ENCODE measurements at places on chromosomes 13 and 19. TPM values are rescaled to one million over a fixed set of nuclear protein-coding genes. Genes with fewer than 3 reads are reported as not detected.

The ATCAY gene
- total RNA-seq, result not detected

The TGFB1 gene
- 15.2 TPM for total RNA-seq

The PNKP gene
- 22.7 TPM for total RNA-seq

The FREM2 gene
- 0.36 TPM for total RNA-seq

The KIR2DL4 gene
- total RNA-seq, result not detected

The ATP4B gene
- total RNA-seq, result not detected

The CRX gene
- not detected for total RNA-seq

The CYP4F8 gene
- total RNA-seq, result not detected

The UNC13A gene
- 0.12 TPM for total RNA-seq

DNA sequence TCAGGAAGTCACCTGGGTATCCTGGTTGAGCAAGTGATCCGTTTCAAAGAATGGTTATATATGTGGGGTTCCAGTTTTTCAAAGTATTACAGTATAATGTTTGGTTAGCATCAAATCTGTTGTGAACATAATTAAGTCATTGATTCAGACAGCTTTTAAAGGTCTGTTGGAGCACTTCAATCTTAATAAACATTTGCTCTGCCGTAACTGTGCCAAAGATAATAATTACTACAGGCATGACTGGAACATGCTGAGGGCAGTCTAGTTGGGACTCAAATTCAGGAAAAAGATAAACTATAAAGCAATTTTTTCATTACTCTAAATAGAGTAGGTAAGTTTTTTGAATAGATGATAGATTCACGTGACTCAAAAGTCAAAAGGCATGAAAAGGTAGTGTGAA is 23.3 kb downstream of the HNRNPM start:
- no peak for DNase-seq

DNA sequence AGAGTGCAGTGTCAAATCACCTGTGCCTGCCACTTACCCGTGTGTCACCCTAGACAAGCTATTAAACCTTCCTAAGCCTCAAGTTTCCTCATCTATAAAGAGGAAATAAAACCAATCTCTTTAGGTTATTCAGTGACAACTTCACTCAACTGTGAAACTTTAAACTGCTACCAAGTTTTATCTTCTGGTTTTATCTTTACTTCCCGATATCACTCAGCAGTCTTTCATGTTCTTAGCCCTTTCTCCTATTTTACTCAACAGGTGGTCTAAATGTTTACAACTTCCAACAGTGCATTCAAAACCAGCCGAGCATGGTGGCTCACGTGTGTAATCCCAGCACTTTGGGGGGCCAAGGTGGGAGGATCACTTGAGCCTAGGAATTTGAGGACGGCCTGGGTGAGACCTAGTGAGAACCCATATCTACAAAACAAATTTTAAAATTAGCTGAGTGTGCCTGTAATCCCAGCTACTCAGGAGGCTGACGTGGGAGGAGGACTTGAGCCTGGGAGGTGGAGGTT is 59.6 kb downstream of the GPALPP1 start:
- DNase-seq, result no peak

DNA sequence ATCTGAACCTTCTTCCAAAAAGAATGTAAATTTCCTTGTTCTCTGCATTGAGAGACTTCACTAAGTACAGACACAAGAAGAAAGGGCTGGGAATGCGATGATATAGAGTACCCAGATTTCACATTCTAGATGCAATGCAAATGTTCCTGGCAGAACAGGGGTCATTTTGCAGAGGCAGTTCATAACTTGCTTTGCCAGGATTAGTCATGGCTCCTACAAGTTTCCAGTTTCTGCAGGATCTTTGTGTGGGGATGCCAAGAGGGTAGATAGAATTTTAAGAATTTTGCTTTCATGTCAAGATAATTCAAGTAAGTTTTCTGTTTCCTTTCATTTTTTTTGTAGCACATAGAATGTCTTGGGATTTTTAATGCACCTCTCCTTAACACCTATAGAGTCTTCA is 181.2 kb downstream of the FGF9 start:
- DNase-seq, result no peak

- DNase-seq, result no peak
These were observed 289.4 kb upstream of the MIR17HG start for GRCh38 chr13:91058066-91058465.

GRCh38 chr13:113468472-113469201 is 15.3 kb upstream of the ADPRHL1 start:
- DNase-seq, result no peak

DNA sequence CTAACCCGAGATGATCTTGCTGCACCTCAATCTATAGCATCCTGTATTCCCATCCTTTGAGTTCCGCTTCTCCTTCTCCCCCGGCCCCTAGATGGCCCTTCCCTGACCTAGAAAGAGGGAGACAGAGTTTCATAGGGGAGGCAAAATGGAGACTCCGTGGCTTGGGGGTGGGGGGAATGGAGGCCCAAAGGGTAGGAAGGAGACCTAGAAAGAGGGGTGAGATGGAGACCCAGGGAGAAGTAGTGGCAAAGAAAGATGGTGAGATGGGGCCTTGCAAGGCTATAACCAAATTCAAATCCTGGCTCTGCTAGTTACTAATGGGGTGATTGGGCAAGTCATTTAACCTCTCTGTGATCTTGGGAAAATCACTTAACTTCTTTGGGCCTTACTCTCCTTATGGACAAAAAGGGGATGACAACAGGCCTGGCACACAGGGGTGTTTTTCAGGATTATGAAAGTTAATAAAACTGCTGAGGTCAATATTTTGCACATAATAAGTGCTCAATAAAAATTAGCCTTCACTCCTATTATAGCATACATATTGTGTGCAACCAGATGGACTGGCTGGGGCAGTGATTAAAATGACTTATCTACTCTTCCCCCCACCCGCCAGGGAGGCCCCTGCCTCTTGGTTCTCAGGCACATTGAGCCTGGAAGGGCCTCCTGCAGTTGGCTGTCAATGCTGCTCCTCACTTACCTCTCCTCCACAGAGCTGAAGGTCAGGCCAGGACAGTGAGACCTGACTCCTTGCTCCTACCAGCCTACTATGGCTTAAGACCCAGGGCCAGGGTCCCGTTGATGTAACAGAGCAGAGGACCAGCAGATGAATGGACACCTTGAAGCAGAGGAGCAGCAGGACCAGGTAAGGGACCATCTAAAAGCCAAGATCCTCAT is 633 bp downstream of the SPHK2 start:
- no peak for DNase-seq

DNA sequence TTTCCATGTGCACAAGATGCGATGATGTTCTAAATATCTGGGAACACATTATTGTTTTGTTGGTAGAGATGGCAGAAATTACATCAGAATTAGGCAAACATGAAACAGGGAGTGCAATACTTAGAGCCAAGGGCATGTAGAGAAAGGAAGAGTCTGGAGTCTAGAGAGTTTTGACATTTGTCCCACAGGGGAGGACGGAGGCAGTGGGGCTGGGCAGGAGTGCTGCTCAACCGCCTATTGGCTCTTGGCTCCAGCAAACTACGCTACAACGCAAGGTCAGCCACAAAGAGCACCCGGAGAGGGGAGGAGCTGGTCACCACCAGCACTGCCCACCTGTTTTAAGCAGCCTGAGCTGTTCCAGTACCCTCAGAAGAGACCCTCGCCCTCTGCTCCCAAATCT is 108.3 kb downstream of the ABCC4 start:
- no peak for DNase-seq

DNA sequence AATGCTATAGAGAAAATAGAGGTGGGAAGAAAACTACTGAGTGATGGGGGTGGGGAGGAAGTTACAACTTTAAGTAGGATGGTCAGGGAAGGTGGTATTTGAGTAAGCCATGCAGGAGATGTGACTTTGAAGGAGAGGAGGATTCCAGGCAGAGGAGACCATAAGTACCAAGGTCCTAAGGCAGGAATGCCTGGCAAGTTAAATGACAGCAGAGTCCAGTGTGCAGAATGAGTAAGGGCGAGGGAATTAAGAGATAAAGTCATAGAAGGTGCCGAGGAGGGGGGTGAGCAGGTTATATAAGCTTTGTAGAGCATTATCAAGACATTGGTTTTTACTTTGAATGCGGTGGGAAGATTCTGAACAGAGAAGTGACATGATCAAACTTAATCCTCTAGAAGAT is 43.2 kb upstream of the WDFY2 start:
- no peak for DNase-seq

DNA sequence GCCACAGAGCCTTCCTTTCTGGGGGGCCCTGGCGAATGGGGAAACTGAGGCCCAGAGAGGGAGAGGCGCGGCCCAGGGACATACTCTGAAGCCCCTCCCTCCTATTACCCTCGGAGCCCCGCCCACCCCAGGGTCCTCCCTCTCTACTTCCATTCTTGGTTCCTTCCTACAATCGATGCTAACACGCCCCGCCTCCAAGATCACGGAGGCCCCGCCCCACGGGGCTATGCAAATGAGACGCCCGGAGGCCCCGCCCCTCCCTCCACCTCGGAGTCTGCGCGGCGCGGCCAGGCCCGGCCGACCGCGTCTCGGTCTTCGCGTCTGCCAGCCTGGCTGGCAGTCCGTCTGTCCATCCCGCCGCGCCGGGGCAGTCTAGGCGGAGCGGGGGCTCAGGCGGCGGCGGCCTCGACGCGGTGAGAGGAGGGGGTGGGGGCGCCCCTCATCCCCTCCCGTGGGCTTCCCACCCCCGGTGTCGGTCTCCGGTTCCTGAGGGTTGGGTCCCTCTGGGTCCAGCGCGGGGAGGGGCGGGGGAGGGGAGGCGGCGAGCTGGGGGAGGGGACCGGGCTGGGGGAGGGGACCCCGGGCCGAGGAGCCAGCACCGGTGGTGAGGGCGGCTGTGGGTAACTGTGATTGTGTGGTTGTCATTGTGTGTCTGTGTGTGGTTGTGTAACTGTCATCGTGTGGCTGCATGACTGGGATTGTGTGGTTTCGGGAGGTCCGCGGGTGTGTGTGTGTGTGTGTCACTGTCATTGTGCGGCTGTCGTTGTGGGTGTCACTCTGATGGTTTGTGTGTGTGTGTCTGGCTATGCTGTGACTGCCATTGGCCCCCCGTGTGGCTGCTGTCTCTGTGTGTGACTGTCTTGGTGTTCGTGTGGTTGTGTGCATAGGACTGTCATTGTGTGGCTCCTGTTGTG is at the start of gene PLPPR2:
PLPPR2 (plus strand) TSS at position 273 of the 914 bp plus-strand sequence. CDS start 2,242 bp downstream, outside the sequence.
- peak; percentile 86 for DNase-seq

GRCh38 chr13:51981355-51981754 is 29.9 kb downstream of the ATP7B start:
- DNase-seq, result no peak

GRCh38 chr13:46666727-46667456 is 113.9 kb downstream of the LRCH1 start:
- no peak for DNase-seq

GRCh38 chr13:99381766-99382165 is 74.6 kb upstream of the GPR183 start:
- no peak for DNase-seq

GRCh38 chr13:94218537-94218936 is 260.9 kb downstream of the DCT start:
- no peak for DNase-seq

DNA sequence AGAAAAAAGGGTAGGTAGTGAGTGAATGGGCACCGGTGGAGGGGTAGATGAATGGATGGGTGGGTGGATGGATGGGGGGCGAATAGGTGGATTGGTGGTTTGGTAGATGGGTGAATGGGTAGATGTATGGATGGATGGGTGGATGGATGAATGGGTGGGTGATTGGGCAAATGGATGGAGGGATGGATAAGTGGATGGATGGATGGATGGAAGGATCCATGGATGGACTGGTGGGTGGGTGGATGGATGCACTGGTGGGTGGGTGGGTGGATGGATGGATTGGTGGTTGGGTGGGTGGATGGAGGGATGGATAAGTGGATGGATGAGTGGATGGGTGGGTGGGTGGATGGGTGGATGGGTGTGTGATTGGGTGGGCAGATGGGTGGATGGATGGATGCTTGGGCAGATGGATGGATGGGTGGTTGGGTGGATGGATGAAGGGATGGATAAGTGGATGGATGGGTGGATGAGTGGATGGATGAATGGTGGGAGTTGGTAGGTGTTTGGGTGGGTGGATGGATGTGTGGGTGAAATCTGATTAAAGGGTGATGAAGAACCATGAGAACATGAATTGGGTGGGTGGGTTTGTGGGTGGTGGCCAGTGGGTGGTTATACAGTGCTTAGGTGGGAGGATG is 2.3 kb downstream of the ANKRD24 start:
- no peak for DNase-seq

DNA sequence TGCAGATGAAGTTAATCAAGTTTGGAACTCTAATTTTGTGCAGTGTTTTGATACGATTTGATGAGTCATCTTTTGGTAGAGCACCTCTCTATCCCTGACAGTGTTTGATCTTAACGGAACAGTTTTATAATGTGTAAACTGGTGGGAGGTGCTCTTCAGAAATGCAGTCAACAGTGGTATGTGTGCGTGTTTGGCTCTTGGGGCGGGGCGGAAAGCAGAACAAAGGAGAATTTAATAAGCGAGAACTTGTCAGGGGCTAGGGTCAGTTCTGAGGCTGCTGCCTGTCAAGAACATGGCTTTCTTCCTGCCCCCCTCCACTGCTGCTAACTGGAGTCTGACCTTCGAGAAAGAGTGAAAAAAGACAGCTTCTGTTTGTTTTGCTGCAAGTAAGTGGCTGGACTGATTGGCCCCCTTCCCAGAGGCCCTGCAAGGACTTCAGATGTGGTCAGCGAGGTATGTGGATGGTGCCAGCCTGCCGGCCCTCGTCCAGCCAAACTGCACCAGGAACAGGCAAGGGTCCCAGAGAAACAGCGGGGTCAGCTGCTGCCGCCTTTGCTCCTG is 40.8 kb downstream of the BBC3 start:
- DNase-seq, result peak; percentile 90

DNA sequence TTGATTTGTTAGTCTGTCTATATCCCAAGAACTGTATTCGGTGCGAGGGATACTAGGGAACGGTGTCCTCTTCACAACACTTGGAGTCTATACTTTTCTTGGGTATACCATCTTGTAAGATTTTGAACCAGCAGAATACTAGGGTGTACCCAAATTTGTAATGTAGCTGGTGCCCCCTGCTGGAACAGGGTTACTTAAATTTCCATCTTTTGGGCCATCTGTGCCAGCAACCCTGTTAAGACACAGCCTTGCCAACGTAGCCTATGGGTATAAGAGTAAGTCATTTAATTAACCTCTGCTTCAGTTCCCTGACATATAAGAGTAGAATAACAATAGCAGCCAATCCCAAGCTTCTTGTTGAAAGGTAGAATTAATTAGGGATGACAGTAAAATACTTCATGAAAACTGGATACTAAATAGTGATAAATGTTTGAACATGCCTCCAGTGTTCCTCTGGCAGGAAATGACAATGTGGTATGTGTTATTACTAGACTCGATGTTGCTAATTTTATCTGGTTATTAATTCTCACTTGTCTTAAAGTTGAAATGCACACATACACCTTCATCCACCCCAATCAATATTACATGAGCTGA is 607.6 kb downstream of the FGF9 start:
- peak; percentile 22 for DNase-seq

DNA sequence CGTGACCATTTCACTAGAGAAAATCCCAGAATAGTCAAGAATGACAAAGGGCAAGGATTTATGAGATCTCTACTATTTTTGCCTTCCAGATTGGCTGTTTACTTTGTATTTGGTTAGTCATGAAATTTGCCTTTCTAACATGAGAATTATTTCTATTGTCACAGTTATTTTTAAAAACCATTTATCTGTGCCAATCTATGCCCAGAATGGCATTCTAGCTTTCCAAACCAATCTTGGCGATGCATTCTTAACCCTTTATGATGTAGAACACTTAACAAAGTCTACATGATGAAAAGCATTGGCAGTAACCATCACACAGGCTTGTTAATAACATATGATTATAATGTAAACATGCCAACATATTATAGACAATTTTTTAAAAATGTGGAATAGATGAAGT is 65.2 kb downstream of the SCEL start:
- DNase-seq, result no peak

GRCh38 chr13:28055357-28055756 is 45.0 kb downstream of the FLT3 start:
- DNase-seq, result no peak

All from RPMI7951 (cell line).